ENCODE measurements at places on chromosomes 5 and 9.

- H3K4me3 ChIP-seq = no peak overlapping the region
- no peaks in the 10 kb centered on the region for H3K27me3 ChIP-seq
- H3K4me1 ChIP-seq = peaks cover 28% of the 10 kb centered on the region
- no peaks in the 10 kb centered on the region for H3K36me3 ChIP-seq
- no peak for DNase-seq
These were observed 10.4 kb downstream of the EPB41L4B start for GRCh38 chr9:109310486-109310901.

- DNase-seq = no peak
- H3K4me1 ChIP-seq = peaks cover 5% of the 10 kb centered on the region
- no peak overlapping the region for H3K27ac ChIP-seq
- H3K36me3 ChIP-seq = peaks cover 85% of the 10 kb centered on the region
These were observed 107.0 kb downstream of the COL5A1 start for GRCh38 chr9:134748591-134748990.

DNA sequence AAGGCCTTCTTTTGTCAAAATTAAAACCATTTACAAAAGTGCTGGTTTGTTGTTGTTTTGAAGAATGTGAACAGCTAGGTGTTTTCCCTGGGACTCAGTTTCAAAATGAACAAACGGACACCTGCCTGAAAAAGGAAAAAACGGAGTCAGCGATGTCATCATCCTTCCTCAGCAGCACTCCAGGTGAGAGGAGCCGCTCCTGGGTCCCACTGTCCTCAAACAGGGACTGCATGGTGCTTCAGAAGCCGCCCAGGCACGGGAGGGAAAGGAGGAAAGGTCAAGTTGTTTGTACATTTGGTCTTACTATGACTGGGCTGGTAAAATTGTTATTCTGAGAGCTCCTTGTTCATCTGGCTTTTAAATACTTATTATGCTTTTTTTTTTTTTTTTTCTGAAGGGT is 69.0 kb upstream of the ZSWIM6 start:
- H3K27me3 ChIP-seq = no peaks in the 10 kb centered on the region
- DNase-seq = no peak
- H3K4me1 ChIP-seq = no peaks in the 10 kb centered on the region
- H3K4me3 ChIP-seq = no peak overlapping the region

GRCh38 chr9:131554843-131555351 is 9.6 kb downstream of the PRRT1B start:
- no peaks in the 10 kb centered on the region for H3K27me3 ChIP-seq
- no peaks in the 10 kb centered on the region for H3K36me3 ChIP-seq
- H3K27ac ChIP-seq = no peak overlapping the region
- no peak overlapping the region for H3K4me3 ChIP-seq
